CD4-positive, alpha-beta T cell treated with Interleukin-10 for 1 hour (primary cell): ENCODE measurements at places on chromosomes 4 and X.

GRCh38 chr4:80138551-80139538 is 58.5 kb upstream of the PRDM8 start:
- peak; percentile 65 for DNase-seq

GRCh38 chr4:41394481-41394894 is 137.8 kb downstream of the UCHL1 start:
- no peak for DNase-seq

DNA sequence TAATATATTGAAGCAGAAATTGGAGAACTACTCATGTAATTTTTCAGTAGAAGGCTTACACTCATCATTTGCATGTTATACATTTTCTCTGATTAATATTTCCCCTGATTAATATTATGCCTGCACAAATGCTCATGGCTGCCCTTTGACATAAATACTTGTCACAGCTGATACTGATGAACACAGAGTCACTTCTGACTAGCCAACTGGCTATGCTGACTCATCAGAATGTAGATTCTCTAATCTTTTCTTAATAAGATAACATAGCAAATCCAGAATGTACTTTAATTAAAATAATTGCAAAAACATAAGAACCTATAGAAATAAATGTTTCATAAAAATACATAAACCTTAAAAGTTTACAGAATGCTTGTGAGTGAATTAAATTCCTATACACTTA is 52.4 kb upstream of the C4orf54 start:
- no peak for DNase-seq

GRCh38 chr4:163976588-163976987 is 482.1 kb downstream of the TMA16 start:
- no peak for DNase-seq

DNA sequence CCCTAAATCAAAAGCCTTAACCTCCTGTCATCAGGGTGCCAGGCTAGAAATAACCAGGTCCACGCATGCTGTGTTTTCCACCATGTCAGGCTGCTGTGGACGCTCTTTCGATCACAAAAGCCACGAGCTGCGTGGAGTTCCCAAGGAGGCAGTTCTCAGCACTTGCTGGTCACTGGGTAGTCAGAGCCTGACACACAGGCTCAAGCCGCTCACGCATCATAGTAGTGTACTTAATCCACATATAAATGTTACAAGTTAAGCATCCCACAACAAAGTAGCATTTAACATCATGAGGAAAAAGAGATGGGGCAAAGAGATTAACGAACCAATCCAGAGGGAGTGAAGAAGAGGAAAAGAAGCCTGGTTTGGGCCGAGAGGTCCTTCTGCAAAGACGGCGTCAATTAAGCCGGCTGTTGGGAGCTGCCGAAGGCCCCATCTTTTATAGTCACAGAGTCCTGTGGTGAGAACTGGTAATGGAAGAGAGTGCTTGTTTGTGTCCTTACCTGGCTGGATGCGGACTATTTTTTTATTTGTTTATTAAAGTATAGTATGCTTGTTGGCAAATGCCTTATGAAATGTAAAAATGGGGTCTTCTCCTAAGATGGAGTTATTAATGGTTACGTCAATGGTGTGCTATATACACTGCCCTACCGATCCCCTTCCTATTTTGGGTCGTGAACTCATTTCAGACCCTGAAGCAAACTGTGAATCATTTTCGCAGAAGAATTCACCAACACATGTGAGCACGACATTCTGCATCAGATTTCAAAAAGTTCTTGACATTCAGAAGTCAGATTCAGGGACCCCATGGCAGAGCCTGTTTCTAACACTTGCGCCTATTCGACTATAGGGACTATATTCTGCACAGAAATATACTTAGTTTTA is 675 bp downstream of the PRIMPOL start:
- DNase-seq, result no peak

- no peak for DNase-seq
Observed at GRCh38 chr4:123777373-123777772, 380.8 kb downstream of the SPRY1 start.

- DNase-seq, result peak; percentile 39
Observed at GRCh38 chr4:158667651-158668198, 4.0 kb downstream of the C4orf46 start.

- DNase-seq, result no peak
Observed at GRCh38 chrX:111039606-111040005, 56.4 kb upstream of the PAK3 start.

DNA sequence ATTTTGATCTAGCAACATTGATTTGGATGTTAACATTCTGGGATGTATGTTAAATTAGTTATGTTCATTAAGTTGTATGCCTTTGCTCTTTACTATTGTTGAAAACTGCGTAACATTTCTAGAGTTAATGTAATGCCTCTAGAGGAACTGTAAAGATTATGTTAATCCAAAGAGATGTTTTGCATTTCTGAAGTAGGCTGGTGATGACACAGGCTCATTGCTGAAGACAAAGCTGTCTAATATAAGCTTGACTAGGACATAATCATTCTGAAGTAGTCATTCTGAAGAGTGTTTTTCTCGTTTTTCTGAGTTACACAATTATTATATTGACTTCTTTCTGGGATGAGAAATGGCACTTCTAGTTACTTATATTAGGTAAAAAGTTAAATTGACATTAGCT is 72.9 kb downstream of the LRP2BP start:
- DNase-seq, result no peak

DNA sequence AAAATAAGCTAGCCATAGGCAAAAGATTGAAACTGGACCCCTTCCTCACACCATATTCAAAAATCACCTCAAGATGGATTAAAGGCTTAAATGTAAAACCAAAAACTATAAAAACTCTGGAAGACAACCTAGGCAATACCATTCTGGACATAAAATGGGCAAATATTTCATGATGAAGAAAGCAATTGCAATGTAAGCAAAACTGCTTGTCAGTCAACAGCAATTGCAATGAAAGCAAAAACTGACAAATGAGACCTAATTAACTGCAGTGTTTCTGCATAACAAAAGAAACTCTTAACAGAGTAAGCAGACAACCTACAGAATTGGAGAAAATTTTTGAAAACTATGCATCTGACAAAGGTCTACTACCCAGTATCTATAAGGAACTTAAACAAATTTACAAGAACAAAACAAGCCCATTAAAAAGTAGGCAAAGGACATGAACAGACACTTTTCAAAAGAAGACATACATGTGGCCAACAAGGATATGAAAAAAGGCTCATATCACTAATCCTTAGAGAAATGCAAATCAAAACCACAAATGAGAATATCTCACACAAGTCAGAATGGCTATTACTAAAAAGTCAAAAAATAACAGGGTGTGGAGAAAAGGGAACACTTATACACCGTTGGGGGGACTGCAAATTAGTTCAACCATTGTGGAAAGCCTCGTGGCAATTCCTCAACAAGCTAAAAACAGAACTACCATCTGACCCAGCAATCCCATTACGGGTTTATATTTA is 46.7 kb downstream of the CFAP299 start:
- no peak for DNase-seq

DNA sequence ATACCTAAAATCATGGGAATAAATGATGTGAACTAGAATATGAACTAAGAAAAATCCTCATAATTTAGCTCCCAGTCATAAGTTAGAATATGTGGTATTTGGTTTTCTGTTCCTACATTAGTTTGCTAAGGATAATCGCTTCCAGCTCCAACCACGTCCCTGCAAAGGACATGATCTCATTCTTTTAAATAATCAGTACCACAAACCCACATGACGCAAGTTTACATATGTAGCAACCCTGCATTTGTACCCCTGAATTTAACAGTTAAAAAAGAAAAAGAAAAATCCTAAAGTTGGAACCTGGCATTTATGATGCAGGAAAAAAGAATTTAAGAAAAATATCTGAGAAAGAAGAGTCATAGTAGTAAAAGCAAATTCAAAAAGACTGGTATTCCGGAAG is 13.3 kb downstream of the UBA6 start:
- DNase-seq, result no peak

GRCh38 chr4:189313064-189313463 is 627.6 kb upstream of the FRG1 start:
- no peak for DNase-seq

- no peak for DNase-seq
Observed at GRCh38 chr4:42320822-42321388, 76.4 kb upstream of the SHISA3 start.

GRCh38 chrX:94676285-94676684 is 1002.3 kb downstream of the FAM133A start:
- DNase-seq, result no peak

DNA sequence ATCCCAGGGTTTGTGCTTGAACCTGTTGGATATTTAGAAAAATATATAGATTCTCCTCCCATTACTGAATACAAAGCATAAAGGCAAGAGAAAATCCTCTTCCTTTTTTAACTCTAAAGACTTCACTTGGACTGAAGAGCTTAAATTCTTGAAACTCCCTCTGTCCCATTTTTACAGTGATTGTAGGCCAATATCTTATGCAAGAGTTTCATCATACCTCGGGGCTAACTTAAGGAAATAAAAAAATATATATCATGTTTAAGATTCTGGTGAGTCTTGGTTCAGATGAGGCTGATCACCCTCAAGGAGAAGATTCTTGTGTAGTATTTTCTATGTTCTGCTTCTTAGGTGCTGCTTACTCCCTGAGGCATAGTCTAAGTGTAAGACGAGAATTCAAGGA is 1449.6 kb downstream of the C4orf33 start:
- no peak for DNase-seq

DNA sequence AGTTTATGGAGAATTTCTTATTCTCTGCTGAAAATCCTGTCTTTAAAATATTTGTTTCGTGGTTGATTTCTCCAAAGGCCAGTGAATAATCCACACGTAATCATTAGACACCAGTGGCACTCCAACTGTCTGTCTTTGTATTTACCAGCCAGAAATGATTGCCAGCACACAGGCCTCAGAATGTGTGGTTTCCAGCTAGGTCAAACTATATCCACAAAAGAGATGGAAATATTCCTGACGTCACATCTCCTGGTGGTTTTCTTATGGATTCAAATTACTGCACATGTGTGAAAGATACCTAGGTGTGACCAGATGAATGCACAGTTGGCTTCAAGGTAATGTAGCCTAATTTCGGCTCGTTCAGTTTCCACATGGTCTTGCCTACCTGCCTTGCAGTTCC is 27.2 kb upstream of the TENM3 start:
- DNase-seq, result no peak

GRCh38 chr4:128354205-128354821 is 66.7 kb upstream of the PGRMC2 start:
- no peak for DNase-seq

GRCh38 chr4:41613386-41613785 is 75.4 kb downstream of the LIMCH1 start:
- no peak for DNase-seq

DNA sequence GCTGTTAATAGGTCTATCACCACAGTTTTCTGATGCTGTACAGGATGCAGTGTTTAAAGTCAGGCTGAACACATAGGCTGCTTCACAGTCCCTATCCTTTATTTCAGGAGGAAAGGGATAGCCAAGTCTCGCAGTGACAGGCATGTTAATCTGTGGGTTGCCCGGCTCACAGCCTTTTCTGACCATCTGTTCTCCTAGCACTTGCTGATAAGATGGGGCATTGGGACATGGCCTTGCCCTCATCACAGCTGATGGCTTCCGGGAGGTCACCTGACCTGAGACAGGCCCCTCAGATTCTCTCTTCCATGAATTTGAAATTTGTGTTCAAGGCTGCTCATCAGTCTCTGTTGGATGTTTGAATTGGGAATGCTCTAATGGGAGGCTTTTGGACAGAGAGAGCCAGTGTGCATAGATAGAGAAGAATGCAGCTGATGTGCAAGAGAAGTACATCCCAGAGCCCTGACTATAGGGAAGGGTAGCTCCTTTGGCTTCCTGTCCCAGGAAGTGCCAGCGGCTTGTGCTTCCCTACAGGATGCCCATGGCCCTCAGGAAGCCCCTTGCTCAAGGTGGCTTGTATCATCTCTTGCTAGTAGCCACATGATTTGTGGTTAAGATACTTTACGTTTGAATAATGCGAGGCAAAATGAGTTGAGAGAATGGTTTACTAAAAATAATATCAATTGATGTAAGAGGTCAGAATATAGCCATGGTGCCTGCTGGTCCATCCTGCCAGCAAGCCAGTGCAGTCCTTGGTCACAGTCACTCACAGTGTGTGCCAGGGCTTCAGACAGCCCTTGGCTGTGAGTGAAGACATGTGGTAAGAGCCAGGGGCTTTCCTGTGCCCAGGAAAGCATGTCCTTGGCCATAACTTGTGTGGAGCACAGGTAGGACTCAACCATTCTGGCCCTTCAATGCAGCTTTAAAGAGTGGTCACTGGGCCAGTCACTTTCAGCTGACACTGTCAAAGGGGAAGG is 88.6 kb downstream of the TSPAN7 start:
- no peak for DNase-seq

GRCh38 chr4:170651786-170652185 is 562.0 kb upstream of the AADAT start:
- no peak for DNase-seq

GRCh38 chrX:80282535-80282934 is 137.7 kb upstream of the TENT5D start:
- no peak for DNase-seq

- peak; percentile 23 for DNase-seq
Observed at GRCh38 chrX:39162322-39162735, 361.1 kb downstream of the MID1IP1 start.

DNA sequence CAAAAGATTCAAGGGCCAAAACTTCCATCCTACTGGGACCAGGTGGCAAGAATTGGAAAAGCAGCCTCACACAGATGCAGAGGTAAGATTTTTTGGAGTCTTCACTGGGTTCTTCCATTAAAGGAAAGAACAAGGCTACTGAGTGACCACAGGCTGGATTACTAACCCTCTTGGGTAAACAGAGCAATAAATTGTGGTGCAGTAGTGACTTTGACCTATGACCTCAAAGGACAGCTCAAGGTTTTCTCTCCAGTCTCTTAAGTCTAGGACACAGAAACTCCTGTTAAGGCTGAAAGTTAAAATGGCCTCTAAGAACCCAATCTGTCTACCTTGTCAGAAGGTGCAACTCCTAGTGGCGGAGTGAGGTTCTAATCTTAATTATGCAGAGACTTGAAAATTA is 464.9 kb downstream of the SMARCA1 start:
- DNase-seq, result no peak

- no peak for DNase-seq
Observed at GRCh38 chrX:71949363-71949762, 38.7 kb downstream of the NHSL2 start.

GRCh38 chrX:17525266-17525665 is 150.3 kb downstream of the NHS start:
- no peak for DNase-seq
